ENCODE measurements at places on chromosomes 5 and 9.

DNA sequence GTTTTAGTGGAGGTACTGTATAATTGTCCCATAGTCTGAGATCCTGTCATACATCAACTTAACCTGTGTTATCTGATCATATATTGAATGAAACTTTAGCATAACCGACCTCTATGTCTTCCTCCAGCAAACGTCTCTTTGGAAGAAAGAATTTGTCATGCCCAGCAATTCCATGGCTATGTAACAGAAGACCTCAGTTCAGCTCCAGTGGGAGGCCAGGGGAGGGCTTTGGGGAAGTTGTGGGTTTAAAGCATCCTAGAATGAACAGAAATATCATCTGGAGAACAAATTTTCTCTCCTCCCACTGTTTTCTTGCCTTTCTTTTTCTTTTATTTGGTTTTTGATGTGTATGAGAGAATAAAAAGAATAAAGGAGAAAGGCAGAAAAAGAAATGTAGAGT lies 164.5 kb downstream of the GAS1 start:
- no peak for DNase-seq

GRCh38 chr5:11905206-11905605 lies 960 bp upstream of the CTNND2 start:
- no peak for DNase-seq

DNA sequence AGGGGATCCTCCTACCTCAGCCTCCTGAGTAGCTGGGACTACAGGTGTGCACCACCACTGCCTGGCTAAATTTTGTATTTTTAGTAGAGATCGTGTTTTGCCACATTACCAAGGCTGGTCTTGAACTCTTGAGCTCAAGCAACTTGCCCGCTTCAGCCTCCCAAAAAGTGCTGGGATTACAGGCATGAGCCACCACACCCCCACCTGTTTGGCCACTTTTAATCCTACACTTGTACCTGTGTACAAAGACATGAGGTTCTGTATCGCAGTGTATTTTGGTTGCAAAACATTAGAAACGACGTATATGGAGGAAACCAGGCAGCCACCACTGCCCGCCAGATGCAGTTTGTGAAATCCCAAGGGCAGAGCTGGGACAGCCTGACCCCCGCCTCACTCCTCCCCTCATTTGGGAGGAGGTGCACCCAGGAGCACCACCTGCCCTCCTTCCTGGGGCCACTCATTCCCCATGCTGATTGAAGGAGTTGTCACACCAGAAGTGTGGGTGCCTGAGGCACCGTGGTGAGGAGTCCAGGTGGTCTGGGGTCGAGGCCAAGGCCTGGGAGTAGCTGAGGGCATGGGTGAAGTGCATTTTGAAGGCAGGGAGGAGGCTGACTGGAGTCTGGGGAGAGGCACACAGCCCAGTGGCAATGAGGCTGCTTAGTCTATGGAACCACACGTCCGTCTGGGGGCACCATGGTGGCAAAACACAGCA lies 39.3 kb upstream of the OLFM1 start:
- DNase-seq, result no peak

DNA sequence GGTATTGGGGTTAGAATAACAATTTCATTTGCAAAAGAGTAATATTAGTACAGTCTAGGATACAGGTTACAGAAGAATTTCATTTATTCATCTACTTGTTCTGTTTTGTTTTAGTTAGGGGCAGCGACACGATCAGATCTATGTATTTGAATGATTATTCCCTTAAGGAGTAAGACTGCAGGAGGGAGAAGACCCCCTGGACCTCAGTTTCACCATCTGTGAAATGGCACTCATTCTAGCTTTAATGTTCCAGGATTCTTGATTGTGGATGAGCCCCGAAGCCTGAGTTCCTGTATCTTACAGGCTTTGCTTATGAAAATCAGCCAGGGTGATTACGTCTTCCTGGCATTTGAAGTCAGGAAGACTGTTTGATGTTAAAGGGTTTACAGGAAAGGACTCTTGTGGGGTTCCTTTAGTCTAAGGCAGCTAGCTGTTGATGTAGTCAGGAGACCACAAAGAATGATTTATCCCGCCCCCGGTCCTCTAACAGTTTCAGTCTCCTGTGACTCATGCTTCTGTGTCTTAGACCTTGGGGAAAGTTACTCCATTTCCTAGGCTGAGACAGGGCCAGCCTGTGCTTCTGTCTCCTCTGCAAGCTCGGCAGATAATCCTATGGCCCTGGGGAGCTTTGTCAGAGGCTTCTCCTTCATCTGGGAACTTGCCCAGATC lies 11.5 kb downstream of the SMIM3 start:
- DNase-seq, result peak; percentile 25

GRCh38 chr9:128421482-128421996 lies 882 bp downstream of the CERCAM start:
- peak; percentile 72 for DNase-seq

DNA sequence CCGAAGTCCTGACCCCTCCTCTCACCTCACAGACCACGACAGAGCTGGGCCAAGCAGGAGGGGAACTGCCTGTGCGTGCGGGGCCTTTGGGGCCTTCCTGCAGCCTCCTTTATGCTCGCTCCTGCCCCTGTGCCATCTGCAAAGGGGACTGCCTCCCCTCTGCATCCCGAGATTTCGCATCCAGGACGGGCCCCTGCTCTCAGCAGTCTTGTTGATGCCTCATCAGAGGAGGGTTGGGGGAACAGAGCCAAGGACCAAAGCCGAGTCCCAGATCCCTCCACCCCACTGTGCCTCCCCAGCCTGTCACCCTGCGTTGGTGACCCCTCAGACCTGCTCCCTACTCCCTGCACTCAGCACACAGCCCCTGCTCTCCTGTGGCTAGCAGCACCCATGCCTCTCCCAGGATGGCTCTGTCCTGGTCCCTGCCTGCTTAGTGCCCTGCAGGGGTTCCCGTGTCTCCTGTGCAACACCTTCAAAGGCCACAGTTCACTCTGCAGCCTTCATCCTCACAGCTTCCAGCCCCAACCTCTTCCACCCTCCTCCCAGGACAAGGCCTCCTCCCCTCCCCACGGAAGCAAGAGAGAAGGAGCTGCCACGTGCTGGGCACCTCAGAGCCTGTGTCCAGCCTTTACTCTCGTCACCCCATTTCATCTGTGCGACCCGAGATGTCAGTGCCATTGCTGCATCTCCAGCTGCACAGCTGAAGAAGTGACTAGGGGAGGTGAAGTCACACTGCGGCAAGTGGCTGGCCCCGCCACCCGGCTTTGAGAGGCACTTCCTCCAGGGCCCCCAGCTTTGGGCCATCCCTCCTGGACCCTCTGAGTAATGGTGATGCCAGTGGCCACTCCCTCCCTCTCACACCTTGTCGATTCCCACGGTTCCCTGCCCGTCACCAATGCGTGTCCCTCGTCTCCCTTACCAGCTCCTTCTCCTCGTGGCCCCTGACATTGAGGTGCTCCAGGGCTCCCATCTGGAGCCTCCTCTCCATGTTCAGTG lies 62.6 kb upstream of the LRRTM2 start:
- DNase-seq, result no peak

DNA sequence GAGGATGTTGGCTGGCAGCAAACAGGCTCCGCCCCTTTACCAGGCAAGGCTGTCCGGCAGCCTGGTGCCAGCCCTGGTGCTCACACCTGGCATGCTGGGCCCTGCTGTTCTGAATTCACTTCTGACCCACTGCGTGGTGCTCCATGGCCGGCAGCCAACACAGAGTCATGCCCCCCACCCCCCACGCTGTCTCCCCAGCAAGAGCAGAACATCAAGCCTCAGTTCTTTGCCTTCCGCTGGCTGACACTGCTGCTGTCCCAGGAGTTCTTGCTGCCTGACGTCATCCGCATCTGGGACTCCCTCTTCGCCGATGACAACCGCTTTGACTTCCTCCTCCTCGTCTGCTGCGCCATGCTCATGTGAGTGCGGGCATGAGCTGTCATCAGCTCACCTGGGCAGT lies 12.6 kb upstream of the ENDOG start:
- DNase-seq, result no peak

DNA sequence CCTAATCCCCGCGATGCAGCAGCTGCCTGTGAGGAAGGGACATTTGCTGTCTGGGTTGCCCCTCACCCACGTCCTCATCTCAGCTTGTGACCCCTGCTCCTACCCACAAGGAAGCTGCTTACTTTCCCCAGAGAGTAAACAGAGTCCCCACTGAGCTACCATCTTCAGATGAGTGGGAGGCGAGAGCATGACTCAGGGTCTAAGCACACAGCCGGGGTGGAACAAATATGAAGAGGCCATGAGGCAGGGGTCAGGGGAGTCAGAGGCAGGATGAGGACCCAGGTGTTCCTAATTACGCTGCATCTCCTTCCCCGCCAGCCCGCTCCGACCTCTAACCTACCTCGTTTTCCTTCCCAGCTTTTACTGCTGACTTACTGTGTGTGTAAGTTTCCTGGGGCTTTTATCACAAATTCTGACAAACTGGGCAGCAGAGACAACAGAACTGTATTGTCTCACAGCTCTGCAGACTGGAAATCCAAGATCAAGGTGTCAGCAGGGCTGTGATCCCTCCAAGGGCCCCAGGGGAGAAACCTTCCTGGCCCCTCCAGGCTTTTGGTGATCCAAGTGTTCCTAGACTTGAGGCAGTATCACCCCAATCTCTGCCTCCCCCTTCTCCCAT lies 94.0 kb upstream of the DNAH5 start:
- DNase-seq, result no peak

GRCh38 chr9:90020276-90020871 lies 415.6 kb downstream of the GADD45G start:
- DNase-seq, result no peak

Data from femur (tissue), 1 donor.